ENCODE measurements at places on chromosomes 1 and 21.

DNA sequence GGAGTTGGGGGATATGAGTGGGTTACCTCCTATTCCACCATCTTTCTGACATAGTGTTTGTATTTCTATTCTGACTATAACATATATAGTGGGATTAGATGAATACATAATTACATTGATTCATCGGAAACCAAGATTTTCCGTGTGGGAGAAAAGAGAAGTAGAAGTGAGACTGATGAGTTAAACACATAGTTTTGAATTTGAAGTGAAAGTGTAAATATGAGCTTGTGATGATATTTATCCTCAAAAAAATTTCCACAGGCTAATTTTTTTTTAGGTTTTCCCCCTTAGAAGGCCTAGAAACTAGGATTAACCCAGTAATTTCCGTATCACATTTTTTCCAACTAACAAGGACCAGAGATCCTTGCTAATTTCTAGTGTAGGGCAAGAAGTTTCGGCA, 6.9 kb downstream of the CD1B start:
- DNase-seq = no peak

- no peak for DNase-seq
Observed at GRCh38 chr1:157107702-157108101, 8.1 kb upstream of the ETV3L start.

- no peak for DNase-seq
Observed at GRCh38 chr1:30693822-30694221, 29.6 kb downstream of the MATN1 start.

DNA sequence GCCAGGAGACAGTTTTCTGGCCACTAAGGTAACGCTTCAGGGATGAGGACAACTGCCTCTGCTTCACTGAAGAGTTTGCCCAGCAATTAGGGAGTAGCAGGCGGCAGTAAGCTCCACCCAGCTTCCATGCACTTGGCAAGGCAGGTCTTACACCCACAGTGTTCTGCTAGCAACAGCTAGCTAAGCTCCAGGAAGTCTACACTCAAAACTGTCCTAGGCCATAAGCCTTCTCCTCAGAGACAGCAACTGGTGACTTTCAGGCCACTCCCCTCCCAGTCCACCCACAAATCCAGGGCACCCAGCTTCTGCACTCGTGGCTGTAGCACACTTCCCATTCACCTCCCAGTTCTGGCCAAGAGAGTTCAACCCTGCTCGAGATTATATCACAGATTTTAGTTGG, 47.3 kb downstream of the KMO start:
- DNase-seq = no peak

Measured in activated CD8-positive, alpha-beta memory T cell treated with anti-CD3 and anti-CD28 coated beads, Interleukin-2, amount 50 U/mL, for 4 hours (primary cell).